ENCODE measurements at places on chromosomes 12 and 14. TPM values are rescaled to one million over a fixed set of nuclear protein-coding genes. Genes with fewer than 3 reads are reported as not detected.

The TDRD9 gene
- total RNA-seq, result not detected

The KCNH3 gene
- 29.2 TPM for total RNA-seq

DNA sequence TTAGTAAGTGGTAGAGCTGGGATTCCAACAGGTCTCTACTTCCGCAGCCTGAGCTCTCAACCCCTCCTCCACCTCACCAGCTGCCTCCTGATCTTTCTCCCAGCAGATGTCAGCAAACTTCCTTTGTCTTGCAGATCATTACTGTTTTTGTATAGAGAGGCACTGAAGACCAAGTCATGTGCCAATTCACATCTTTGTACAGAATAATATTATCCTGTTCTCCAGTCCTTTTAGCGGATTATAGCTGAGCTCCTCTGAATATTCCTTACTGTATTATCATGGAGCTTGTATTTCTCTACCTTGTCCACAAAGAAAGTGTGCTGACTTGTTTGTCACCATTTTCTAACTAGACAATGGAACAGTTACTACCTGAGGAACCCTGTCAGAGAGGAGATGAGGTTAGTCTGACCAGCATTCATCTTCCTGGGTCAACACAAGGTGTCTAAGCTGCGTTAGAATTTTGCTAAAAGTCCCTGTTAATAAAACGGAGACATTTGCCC is 142.3 kb upstream of the ARHGAP5 start:
- no peak overlapping the region for H3K27ac ChIP-seq
- no peaks in the 10 kb centered on the region for H3K36me3 ChIP-seq
- no peak for DNase-seq
- H3K4me3 ChIP-seq, result no peak overlapping the region
- H3K4me1 ChIP-seq, result peaks cover 15% of the 10 kb centered on the region
- peaks cover 3% of the 10 kb centered on the region for H3K27me3 ChIP-seq

DNA sequence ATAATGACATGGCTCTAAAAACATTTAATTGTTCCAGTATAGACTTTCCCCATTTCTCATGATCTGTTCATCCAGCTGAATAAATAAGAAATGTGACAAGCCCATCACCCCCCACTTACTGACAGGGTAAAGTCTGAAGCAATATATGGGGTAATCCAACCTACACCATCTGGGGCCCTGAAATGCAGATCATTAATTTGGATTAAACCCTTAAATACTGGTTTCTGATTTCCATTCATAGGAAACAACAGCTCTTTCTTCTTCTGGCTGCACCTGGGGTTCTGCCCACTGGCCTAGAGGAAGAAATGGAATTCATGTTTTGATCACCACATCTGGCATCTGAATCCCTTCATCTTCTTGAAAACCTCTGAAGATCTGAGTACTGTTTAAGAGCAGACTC is 39.3 kb upstream of the ACSM4 start:
- H3K27ac ChIP-seq, result no peak overlapping the region
- H3K4me3 ChIP-seq, result no peak overlapping the region
- H3K36me3 ChIP-seq, result no peaks in the 10 kb centered on the region
- no peaks in the 10 kb centered on the region for H3K4me1 ChIP-seq

The SMIM41 gene
- total RNA-seq, result not detected

DNA sequence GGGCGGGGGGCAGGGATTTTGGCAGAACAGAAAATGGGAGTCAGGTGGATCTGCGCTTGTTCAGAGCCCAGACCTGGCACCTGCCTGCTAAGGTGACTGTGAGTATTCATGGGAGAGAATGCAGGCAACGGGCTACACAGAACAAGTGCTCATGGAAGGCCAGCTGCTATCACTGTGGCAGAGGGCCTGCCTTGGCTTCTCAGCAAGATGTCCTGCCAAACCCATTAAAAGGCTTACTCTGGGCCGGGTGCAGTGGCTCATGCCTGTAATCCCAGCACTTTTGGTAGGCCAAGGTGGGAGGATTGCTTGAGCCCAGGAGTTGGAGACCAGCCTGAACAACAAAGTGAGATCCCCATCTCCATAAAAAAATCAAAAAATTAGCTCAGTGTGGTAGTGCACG is 21.0 kb downstream of the DIO3 start:
- no peaks in the 10 kb centered on the region for H3K36me3 ChIP-seq
- H3K4me1 ChIP-seq, result no peaks in the 10 kb centered on the region
- peaks cover 38% of the 10 kb centered on the region for H3K27me3 ChIP-seq
- DNase-seq, result no peak

- peaks cover 12% of the 10 kb centered on the region for H3K4me1 ChIP-seq
- H3K27ac ChIP-seq, result no peak overlapping the region
- no peaks in the 10 kb centered on the region for H3K27me3 ChIP-seq
- no peaks in the 10 kb centered on the region for H3K36me3 ChIP-seq
These were observed 48.8 kb downstream of the SYNE3 start for GRCh38 chr14:95467657-95468056.

GRCh38 chr12:53232646-53233461 is 845 bp upstream of the RARG start:
- H3K27ac ChIP-seq, result peak overlapping the region; percentile 24
- peaks cover 68% of the 10 kb centered on the region for H3K27me3 ChIP-seq
- H3K4me1 ChIP-seq, result peaks cover 17% of the 10 kb centered on the region
- DNase-seq, result no peak
- no peaks in the 10 kb centered on the region for H3K36me3 ChIP-seq

DNA sequence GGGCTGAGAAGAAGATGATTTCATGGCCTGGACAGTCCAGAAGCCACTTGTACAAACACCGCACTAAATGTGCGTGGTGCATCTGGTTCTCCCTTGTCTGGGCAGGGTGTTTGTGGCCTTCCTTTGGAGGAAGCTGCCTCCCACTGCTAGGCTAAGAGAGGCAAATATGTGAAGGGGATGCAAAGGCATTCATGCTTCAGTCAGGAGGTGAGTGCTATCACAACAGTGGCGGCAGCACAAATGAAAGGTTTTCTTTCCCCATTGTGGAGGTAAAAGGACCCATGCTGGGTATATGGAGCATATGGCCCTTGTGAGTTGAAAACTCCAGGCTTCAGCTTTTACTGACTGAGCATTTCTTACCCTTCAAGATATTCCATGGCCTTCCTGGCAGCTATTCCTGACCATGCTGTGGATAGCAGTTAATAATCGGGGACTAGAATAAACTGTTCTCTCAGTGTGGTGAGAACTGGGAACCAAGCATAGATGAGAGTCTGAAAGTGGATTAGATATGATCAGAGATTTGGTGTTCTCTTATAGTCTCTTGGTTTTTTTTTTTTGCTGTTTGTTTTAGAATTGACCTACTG is 69.9 kb downstream of the MYRFL start:
- no peak overlapping the region for H3K4me3 ChIP-seq
- H3K27me3 ChIP-seq, result no peaks in the 10 kb centered on the region
- no peak for DNase-seq
- no peaks in the 10 kb centered on the region for H3K36me3 ChIP-seq
- H3K27ac ChIP-seq, result no peak overlapping the region
- H3K4me1 ChIP-seq, result peaks cover 2% of the 10 kb centered on the region

DNA sequence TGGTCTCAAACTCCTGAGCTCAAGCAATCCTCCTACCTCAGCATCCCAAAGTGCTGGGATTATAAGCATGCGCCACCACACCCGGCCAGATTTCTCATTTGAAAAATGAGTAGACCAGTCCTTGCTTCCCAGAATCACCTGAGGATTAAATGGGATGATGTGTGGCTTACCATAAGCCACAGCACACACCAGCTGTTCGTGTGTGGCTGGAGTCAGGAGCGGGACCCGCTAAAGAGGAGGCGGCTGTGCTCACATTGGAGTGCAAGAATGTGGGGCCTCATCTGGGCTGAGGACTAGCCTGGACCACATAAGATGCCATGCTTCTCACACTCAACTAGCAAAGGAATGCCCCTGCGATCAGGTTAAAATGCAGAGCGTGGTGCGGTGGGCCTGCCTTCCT is 6.7 kb upstream of the ALDH2 start:
- H3K27ac ChIP-seq, result no peak overlapping the region
- H3K27me3 ChIP-seq, result peaks cover 5% of the 10 kb centered on the region
- peaks cover 2% of the 10 kb centered on the region for H3K36me3 ChIP-seq

- H3K36me3 ChIP-seq, result no peaks in the 10 kb centered on the region
- H3K4me3 ChIP-seq, result no peak overlapping the region
- DNase-seq, result no peak
These were observed 42.8 kb downstream of the STXBP6 start for GRCh38 chr14:25006961-25007795.

The RAPGEF3 gene
- 1.2 TPM for total RNA-seq

DNA sequence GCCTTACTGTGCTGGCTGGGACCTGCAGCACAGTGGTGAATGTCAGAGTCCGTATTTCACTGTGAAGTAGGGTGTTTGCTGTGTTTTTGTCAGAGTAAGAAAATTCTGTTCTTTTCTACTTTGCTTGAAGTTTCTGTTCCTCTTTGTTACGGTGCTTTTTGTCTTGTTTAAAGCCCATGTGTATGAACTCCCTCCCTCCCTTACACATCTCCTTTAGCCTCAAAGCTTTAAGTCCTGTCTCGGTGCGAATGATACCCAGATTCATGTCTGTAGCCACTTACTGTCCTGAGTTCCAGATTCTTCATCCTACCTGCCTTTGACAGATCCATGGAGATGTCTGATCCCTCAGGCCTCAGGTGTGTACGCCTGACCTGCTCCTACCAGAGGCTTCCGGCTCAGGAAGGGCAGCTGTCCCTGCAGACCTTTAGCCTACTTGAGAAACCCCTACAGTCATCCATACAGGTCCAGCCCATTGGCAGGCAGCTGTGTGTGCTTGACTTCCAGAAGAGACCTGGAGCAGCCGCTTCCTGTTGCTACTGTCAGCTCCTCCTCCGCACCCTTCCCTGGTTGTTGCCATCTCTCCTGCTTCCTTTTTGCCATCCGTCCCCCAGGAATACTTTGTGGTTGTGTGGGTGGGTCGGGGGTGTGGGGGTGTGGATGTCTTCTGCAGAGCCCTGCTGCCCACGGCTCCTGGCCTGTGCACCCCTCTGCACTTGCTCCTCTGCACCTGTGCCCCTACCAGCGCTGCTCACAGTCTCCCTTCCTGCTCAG is 72.9 kb downstream of the DDX51 start:
- peak overlapping the region; percentile 12 for H3K27ac ChIP-seq
- DNase-seq, result no peak
- peaks cover 16% of the 10 kb centered on the region for H3K36me3 ChIP-seq

The DPY19L2 gene
- total RNA-seq, result 18.7 TPM

The DTX1 gene
- 1.8 TPM for total RNA-seq

DNA sequence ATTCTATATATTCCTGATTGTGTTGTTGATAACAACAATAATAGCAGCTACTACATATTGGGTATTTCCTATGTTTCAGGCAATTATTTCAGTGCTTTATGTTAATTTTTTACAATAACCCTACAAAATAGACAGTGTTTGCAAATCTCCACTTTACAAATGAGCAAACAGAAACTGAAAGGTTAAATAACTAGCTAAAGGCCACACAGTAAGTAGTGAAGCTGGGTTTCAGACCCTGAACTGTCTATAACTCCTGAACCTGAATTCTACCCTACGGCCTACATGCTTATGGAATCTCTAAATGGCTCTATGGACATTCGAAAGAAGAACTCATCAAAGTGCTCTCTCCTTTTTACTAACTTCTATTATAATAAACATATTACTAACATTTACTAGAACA is 19.7 kb upstream of the NUDT4 start:
- no peaks in the 10 kb centered on the region for H3K36me3 ChIP-seq
- H3K27ac ChIP-seq, result no peak overlapping the region
- H3K4me1 ChIP-seq, result no peaks in the 10 kb centered on the region
- DNase-seq, result no peak

The KRT74 gene
- total RNA-seq, result not detected

The GPR162 gene
- total RNA-seq, result 5.5 TPM

GRCh38 chr14:103881268-103882201 is 34.2 kb upstream of the PPP1R13B start:
- H3K27ac ChIP-seq, result peak overlapping the region; percentile 96
- no peak for DNase-seq
- peaks cover 29% of the 10 kb centered on the region for H3K4me1 ChIP-seq
- H3K27me3 ChIP-seq, result peaks cover 6% of the 10 kb centered on the region
- no peaks in the 10 kb centered on the region for H3K36me3 ChIP-seq

DNA sequence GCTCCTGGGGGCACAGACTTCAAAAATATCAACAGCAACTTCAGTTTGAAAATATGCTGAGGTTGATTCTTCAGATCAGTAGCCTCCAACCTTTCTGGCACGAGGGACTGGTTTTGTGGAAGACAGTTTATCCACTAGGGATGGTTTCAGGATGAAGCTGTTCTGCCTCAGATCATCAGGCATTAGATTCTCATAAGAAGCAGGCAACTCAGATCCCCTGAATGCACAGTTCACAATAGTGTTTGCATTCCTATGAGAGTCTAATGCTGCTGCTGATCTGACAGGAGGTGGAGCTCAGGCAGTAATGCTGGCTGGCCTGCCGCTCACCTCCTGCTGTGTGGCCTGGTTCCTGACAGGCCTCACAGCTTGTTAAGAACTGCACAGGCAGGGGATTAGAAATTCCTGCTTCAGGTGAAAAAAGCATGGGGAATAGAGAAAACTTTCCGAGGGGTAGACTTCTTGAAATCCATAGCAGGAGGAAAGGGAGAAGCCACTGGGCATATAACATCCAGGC is 12.8 kb downstream of the EPYC start:
- H3K27me3 ChIP-seq, result no peaks in the 10 kb centered on the region
- no peak overlapping the region for H3K27ac ChIP-seq
- no peak overlapping the region for H3K4me3 ChIP-seq
- no peaks in the 10 kb centered on the region for H3K36me3 ChIP-seq
- peaks cover 11% of the 10 kb centered on the region for H3K4me1 ChIP-seq

GRCh38 chr12:107328442-107329133 is 235.2 kb upstream of the CRY1 start:
- H3K27ac ChIP-seq, result no peak overlapping the region
- H3K4me3 ChIP-seq, result no peak overlapping the region
- no peak for DNase-seq
- H3K27me3 ChIP-seq, result peaks cover 48% of the 10 kb centered on the region
- H3K4me1 ChIP-seq, result no peaks in the 10 kb centered on the region
- no peaks in the 10 kb centered on the region for H3K36me3 ChIP-seq

GRCh38 chr12:66539431-66539830 is 139.4 kb downstream of the GRIP1 start:
- H3K4me1 ChIP-seq, result peaks cover 9% of the 10 kb centered on the region
- peaks cover 1% of the 10 kb centered on the region for H3K36me3 ChIP-seq
- no peaks in the 10 kb centered on the region for H3K27me3 ChIP-seq
- no peak for DNase-seq
- peak overlapping the region; percentile 25 for H3K27ac ChIP-seq

GRCh38 chr12:52334185-52334584 is 13.0 kb upstream of the KRT83 start:
- DNase-seq, result no peak
- H3K27ac ChIP-seq, result no peak overlapping the region
- no peaks in the 10 kb centered on the region for H3K36me3 ChIP-seq
- H3K4me3 ChIP-seq, result no peak overlapping the region
- H3K4me1 ChIP-seq, result no peaks in the 10 kb centered on the region

The OR4E2 gene
- total RNA-seq, result not detected

GRCh38 chr12:56759263-56759908 is 3.7 kb upstream of the HSD17B6 start:
- H3K36me3 ChIP-seq, result peaks cover 2% of the 10 kb centered on the region
- no peaks in the 10 kb centered on the region for H3K4me1 ChIP-seq
- H3K27me3 ChIP-seq, result no peaks in the 10 kb centered on the region
- H3K27ac ChIP-seq, result peak overlapping the region; percentile 11
- no peak for DNase-seq

The SLC15A5 gene
- total RNA-seq, result not detected

Measured in progenitor cell of endocrine pancreas (in vitro differentiated cells).